ENCODE measurements at places on chromosomes 1 and 21. TPM values are rescaled to one million over a fixed set of nuclear protein-coding genes. Genes with fewer than 3 reads are reported as not detected.

The FAM167B gene
- total RNA-seq: 0.84 TPM

The OR2L3 gene
- total RNA-seq: not detected

The CCSAP gene
- 7.8 TPM for total RNA-seq

The FAM72B gene
- total RNA-seq: 6.1 TPM

The SLC5A3 gene
- total RNA-seq: 3.8 TPM

The PTPN7 gene
- not detected for total RNA-seq

The ALDH4A1 gene
- total RNA-seq: 13.3 TPM

The ARMH1 gene
- 0.54 TPM for total RNA-seq

The MNDA gene
- total RNA-seq: not detected

The SMYD3 gene
- total RNA-seq: 14.5 TPM

The HSD3B2 gene
- total RNA-seq: not detected

The ITLN1 gene
- total RNA-seq: not detected

The RBBP5 gene
- total RNA-seq: 13.4 TPM

Data from A549 treated with DMSO at 1 μM for 4 hours (cell line).